ENCODE measurements at places on chromosomes 5 and 9.

- DNase-seq = no peak
These were observed 2.0 kb downstream of the PDLIM7 start for GRCh38 chr5:177495243-177496060.

GRCh38 chr5:178306430-178307225, 74.0 kb upstream of the PHYKPL start:
- no peak for DNase-seq

- DNase-seq = no peak
These were observed 880 bp upstream of the PTPDC1 start for GRCh38 chr9:94083384-94083783.

DNA sequence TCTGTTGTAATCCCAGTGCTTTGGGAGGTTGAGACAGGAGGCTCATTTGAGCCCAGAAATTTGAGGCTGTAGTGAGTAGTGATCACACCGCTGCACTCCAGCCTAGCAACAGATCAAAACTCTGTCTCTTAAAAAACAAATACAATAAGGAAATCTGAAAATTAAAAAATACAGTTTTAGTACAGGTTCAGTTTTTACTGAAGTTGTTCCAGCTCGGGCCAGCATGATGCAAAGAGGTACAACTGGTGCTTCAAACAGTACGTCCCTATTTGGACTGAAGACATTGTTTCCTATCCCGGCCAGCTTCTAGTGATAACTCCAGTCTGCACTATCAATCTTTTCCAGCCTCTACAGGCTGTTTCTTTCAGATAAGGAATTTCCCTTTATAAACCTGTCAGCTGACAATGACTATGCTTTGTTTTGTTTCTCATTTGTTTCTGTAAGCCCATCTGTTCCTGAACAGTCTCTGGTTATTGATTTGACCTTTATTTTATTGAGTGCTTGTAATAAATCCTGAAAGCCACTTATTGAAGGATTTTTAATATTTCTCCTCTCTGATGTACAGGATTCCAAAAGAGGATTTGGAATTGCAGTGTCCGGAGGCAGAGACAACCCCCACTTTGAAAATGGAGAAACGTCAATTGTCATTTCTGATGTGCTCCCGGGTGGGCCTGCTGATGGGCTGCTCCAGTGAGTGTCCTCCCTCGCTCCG, 41.9 kb downstream of the TJP2 start:
- no peak for DNase-seq

- no peak for DNase-seq
These were observed 13.5 kb downstream of the FBP1 start for GRCh38 chr9:94625835-94626234.

All from vagina (tissue), 2 donors.